ENCODE measurements at places on chromosomes 12 and 14. TPM values are rescaled to one million over a fixed set of nuclear protein-coding genes. Genes with fewer than 3 reads are reported as not detected.

GRCh38 chr14:63421919-63422318, 103.2 kb upstream of the GPHB5 start:
- no peaks in the 10 kb centered on the region for H3K27me3 ChIP-seq
- H3K27ac ChIP-seq: no peak overlapping the region
- H3K4me3 ChIP-seq: no peak overlapping the region
- H3K4me1 ChIP-seq: no peaks in the 10 kb centered on the region

- peak overlapping the region; percentile 59 for H3K27ac ChIP-seq
- DNase-seq: no peak
- H3K36me3 ChIP-seq: no peaks in the 10 kb centered on the region
- peaks cover 9% of the 10 kb centered on the region for H3K4me1 ChIP-seq
- H3K27me3 ChIP-seq: no peaks in the 10 kb centered on the region
Observed at GRCh38 chr12:121786440-121786825, 7.1 kb downstream of the RHOF start.

GRCh38 chr14:105527826-105528585, 1.6 kb downstream of the TMEM121 start:
- no peak overlapping the region for H3K4me3 ChIP-seq
- no peaks in the 10 kb centered on the region for H3K27me3 ChIP-seq
- no peak overlapping the region for H3K27ac ChIP-seq
- no peaks in the 10 kb centered on the region for H3K36me3 ChIP-seq
- peak; percentile 75 for DNase-seq

DNA sequence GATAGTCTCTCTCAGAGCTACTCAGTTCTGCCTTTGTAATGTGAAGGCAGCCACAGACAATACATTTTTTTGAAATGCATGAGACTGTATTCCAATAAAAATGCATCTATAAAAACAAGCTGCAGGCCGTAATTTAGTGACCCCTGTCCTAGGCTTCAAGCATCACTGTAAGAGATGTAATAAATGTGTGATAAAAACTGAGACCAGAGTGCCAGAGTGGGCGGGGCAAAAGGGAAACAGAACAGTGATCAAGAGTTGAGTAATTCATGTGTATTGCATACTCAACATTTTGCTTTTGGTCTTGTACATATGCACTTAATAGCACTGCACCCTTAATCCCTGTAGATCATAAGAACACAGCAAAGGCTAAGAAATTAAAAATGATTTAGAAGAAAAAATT, 743.5 kb downstream of the DIO2 start:
- H3K4me1 ChIP-seq: no peaks in the 10 kb centered on the region
- peak; percentile 40 for DNase-seq

DNA sequence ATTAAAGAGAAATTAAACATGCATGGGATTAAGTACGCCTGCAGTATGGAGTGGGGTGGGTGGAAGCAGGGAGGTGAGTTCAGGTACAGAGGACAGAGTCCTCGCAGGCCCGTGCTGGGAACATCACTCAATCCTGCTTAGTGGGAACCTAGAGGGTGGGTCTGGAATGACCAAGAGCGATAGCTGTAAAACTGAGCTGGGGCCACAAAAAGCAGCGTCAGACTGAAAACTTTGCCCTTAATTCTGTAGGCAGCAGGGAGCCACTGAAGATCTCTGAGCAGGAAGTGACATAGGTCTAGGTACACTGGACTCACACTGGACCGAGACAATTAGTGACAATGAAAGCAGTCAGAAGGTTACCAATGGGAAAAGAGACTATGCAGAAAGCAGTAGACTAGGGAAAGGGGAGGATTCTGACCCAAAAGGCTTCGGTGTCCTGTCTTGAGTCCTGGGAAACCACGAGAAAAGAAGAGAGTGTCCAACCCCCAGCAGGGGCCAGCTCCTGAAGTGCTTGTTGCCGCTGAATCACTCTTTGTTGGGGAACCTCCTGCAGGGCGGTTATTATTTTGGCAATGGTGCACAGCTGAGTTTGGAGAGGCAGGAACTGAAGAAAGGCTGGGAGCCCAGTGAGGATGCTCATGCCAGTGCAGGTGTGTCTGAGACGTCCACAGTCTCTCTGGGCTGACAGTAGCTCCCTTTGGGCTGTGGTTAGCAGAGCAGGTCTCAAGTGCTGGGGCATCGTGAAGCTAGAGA, 97.4 kb downstream of the PLXNC1 start:
- no peak overlapping the region for H3K4me3 ChIP-seq
- no peak overlapping the region for H3K27ac ChIP-seq
- no peaks in the 10 kb centered on the region for H3K36me3 ChIP-seq
- no peak for DNase-seq
- H3K27me3 ChIP-seq: no peaks in the 10 kb centered on the region
- H3K4me1 ChIP-seq: no peaks in the 10 kb centered on the region

DNA sequence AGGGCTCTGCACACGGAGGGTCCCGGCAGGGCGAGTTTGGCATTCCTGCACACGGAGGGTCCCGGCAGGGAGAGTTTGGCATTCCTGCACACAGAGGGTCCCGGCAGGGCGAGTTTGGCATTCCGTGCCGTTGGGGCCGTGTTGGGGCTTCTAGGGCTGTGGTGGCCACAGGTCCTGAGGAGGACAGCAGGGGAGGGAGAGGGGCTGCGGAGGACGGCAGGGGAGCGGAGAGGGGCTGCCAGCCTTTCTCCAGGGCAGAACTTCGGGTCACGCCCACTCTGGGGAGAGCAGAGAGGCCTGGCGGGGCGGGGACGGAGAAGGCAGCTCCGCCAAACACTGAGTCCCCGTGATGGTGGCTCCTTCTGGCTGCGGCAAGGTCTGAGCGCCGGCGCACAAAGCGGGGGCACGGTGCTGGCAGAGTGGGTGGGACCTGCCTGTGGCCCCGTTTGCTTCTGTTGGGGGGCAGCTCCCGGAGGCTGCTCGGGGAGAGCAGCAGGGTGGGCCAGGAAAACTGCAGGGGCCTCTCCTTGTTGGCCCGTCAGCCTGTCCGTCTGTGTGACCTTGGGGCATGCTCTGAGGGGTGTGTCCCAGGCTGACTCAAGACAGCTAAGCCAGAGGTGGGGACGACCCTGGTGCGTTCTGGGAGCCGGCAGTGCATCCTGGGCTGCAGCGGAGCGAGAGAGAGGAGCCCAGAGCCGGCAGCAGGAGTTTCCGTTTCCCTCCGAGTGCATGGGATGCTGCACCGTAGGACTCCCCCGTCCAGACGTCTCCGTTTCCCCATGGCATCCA, 60.2 kb downstream of the LRCOL1 start:
- H3K27me3 ChIP-seq: no peaks in the 10 kb centered on the region
- no peaks in the 10 kb centered on the region for H3K36me3 ChIP-seq
- DNase-seq: peak; percentile 50
- peaks cover 6% of the 10 kb centered on the region for H3K4me1 ChIP-seq
- no peak overlapping the region for H3K4me3 ChIP-seq

DNA sequence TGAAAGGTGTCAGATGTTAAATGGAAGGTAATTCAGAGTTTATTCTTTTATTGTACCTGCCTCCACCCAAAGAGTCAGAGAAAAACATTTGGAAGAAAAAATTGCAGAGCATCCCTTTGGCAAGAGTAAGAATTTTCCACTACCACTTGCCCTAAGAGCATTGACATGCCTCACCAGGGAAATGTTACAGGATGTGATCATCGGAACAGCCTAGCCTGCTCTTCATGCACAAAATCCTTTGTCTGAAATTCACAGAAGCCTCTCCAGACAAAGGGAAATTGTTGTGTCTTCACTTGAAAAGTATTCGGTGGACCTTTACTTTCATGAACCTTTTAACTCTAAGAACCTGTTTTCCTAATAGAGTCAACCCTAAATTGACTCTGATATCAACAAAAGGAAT, 36.9 kb downstream of the ATP2A2 start:
- no peaks in the 10 kb centered on the region for H3K27me3 ChIP-seq
- DNase-seq: peak; percentile 13
- H3K4me3 ChIP-seq: no peak overlapping the region
- no peaks in the 10 kb centered on the region for H3K36me3 ChIP-seq

DNA sequence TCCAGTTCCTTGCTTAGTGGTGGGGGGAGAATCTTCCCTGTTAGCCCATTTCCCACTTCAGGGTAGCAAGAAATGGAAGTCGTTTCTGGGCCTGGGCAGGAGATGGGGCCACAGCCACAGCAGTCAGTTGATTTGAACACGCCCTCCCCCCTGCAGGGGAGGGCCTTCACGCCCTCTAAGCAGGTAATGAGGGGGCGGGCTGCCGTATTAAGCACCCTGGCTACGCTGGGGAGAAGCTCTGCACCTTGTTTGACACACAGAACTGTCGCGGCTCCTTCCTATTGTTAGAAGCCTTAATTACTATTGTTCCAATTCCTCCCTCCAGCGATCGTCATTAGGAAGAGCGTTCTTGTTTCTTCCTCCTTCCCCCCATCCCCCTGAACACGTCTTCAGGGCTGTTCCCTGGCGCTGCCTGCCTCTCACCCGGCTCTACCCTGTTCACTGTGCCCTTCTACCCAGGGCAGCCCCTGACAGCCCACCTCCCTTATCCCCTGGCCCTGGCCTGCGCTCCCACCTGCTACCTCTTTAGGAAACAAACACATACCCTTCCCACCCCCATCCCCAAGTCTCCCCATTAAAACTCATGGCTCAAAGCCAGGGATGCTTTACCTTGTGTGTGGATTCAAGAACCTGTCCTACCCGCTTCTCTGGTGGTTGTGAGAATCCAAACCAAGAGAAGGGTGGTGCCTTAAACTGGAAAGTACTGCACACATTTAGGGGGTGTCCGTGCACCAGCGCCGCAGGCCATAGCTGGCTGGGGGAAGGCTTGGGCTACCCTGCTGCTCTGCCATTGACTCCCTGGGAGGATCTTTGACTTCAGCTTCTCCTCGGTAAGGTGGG, 137.6 kb downstream of the TSPAN9 start:
- DNase-seq: no peak
- H3K4me3 ChIP-seq: no peak overlapping the region
- H3K27ac ChIP-seq: no peak overlapping the region

DNA sequence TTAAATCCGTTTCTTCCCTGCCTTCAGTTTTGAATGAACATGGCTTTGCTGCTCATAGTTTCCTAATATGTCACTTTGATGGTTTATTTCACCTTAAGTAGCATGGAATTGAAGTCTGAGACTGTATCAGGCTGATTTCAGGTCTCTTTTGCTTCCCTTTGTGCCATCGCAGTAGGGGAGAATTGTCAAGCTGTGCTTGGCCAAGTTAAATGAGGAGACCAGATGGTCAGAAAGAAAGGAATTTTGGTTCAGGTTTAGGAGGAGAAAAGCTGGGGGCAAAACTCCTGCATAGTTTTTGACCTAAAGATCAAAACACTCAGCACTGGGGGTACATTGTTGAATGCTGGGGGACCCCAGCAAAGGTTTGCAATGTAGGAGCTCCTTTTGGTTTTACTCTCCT, 398.4 kb downstream of the NUAK1 start:
- DNase-seq: no peak
- peaks cover 13% of the 10 kb centered on the region for H3K4me1 ChIP-seq
- H3K27ac ChIP-seq: no peak overlapping the region
- no peaks in the 10 kb centered on the region for H3K36me3 ChIP-seq
- no peaks in the 10 kb centered on the region for H3K27me3 ChIP-seq
- H3K4me3 ChIP-seq: no peak overlapping the region

GRCh38 chr12:51293696-51294095, 23.5 kb upstream of the SMAGP start:
- H3K27me3 ChIP-seq: no peaks in the 10 kb centered on the region
- no peak overlapping the region for H3K4me3 ChIP-seq
- no peaks in the 10 kb centered on the region for H3K36me3 ChIP-seq
- DNase-seq: no peak
- no peaks in the 10 kb centered on the region for H3K4me1 ChIP-seq

GRCh38 chr14:21334202-21334906, 49.5 kb downstream of the SUPT16H start:
- H3K4me1 ChIP-seq: no peaks in the 10 kb centered on the region
- no peaks in the 10 kb centered on the region for H3K36me3 ChIP-seq
- no peak overlapping the region for H3K27ac ChIP-seq
- H3K27me3 ChIP-seq: no peaks in the 10 kb centered on the region
- DNase-seq: no peak

DNA sequence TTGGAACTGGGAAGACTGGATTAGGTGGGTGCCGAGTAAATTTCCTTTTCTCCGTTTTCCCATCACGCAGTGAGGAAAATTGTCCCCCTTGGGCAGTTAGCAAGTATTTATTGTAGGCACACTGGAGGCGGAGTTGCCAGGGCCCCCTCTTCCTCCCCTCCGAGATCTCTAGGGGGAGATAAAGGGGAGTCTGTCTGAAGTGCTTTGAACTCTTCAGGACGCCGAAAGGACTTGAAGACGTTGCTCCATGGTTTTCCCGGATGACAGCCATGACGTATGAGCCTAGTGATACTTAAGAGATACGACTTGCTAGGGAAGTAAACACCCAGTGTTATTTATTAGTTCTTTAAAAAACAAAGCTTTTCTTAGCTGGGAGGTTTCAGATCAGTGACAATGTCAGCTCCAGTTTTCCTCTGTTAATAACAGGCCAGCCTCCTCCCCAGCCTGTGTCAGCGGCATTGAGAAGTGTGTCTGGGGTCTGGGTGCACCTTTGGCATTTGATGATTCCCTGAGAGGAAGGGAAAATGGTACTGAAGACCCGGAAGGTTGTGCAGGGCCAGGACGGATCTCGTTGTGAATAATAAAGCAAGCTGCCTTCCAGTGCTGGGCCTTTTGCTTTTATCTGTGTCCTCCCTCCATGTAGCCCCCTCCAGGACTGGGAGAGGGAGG, 78.7 kb downstream of the TSPAN9 start:
- H3K36me3 ChIP-seq: no peaks in the 10 kb centered on the region
- H3K27me3 ChIP-seq: no peaks in the 10 kb centered on the region
- no peak overlapping the region for H3K4me3 ChIP-seq
- H3K27ac ChIP-seq: peak overlapping the region; percentile 29
- peaks cover 40% of the 10 kb centered on the region for H3K4me1 ChIP-seq
- DNase-seq: no peak

DNA sequence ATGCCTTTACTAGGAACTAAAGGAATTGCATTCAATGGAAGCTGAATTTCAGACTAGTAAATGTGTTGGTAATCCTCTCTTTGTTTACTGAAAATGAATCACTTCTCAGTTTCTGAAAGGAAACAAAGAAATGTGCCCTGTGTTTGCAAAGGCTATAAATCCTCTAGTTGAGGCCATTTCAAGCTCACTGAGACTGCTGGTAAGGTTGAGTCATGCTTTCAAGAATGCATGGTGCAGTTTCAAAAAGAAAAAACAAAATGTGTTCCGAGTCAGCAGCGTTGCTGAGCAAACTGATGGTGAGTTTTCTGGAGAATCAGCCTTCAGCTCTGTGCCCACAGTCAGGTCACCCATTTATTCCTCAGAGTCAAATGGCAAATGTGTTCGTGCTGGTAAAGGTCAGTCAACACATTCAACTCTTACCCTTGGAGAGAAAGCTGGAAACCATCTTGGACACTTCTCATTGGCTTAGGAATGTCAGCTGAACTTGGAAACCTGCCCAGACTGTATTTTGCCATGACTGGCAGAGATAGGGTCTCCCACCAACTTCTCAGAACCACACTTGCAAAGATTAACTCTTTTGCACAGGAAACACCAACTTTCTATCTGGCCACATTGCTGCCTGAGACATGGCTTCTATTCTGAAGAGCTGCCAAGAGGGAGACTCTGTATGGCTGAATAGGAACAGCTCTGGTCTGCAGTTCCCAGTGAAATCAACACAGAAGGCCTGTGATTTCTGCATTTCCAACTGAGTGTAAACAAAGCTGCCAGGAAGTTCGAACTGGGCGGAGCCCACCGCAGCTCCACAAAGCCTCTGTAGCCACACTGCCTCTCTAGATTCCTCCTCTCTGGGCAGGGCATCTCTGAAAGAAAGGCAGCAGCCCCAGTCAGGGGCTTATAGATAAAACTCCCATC, 484.4 kb downstream of the ATP23 start:
- no peaks in the 10 kb centered on the region for H3K36me3 ChIP-seq
- H3K27me3 ChIP-seq: no peaks in the 10 kb centered on the region
- H3K4me1 ChIP-seq: peaks cover 27% of the 10 kb centered on the region
- H3K27ac ChIP-seq: peak overlapping the region; percentile 87
- DNase-seq: peak; percentile 67

The AQP6 gene
- not detected for total RNA-seq

The KLHL42 gene
- total RNA-seq: 14.4 TPM

The HOMEZ gene
- 8.2 TPM for total RNA-seq

The ACOT4 gene
- total RNA-seq: 2.8 TPM

The SSPN gene
- 4.1 TPM for total RNA-seq

The STAB2 gene
- total RNA-seq: 0.08 TPM

The SDR39U1 gene
- 34.1 TPM for total RNA-seq

The WNT5B gene
- total RNA-seq: 16.6 TPM
